Activated CD8-positive, alpha-beta memory T cell treated with anti-CD3 and anti-CD28 coated beads, Interleukin-2, amount 10 ng/mL, durations not matched to agents 7 days and 5 days (primary cell): ENCODE measurements at places on chromosomes 13 and 19.

DNA sequence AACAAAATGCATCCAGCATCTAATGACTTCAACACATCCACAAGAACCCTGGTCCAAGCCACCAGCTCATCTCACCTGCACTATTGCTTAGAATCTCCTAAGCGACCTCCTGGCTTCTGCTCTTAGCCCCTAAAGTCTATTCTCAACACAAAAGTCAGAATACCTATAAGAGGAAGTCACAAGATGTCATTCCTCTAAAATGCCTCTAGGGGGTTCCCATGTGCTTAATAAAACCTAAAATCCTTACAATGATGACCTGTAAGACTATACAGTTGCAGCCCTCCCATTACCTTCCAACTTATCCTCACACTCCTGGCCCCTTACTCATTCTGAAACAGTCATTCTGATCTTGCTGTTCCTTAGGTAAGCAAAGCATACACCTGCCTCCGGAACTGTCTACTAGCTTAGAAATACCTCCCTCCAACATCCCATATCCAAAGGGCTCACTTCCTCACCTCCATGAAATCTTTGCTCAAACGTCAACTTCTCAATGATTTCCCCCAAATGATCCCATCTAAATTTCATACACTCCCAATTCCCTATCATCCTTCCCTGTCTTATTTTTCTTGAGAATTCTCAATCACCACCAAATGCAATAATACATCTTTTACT, 10.0 kb downstream of the ATP7B start:
- no peak for DNase-seq

DNA sequence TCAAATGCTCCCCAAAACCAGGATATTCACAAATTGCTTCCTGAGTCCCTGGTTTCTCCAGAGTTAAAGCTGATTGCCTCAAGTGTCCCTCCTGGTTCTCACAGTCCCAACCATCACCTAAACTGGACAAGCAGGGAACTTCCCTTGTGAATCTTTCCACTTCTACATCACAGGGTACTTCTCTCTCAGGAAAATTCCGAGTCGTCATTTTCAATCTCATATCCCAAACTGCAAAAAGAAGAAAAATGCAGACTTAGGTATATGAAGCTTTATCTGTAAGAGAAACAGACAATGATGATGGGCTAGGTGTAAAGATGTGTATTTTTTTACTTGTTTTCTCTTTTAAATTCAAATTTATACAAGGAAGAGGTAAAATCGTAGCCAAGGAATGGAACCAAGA, 21.3 kb downstream of the ZNF329 start:
- DNase-seq, result no peak

DNA sequence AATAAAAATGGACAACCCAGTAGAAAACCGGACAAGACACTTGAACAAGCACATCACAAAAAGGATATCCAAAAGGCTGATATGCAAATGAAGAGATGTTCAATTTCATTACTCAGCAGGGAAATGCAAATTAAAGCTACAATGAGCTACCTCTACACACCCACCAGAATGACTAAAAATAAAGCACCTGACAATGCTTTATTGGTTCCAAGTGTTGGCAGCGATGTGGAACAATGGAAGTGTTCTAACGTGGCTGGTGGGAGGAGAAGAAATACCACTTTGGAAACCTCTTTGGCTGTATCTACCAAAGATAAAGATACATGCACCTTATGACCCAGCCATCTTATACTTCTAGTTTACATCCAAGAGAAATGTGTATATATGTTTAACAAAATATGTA, 3.7 kb upstream of the ACP7 start:
- no peak for DNase-seq

GRCh38 chr13:52450793-52451116, 321 bp upstream of the VPS36 start:
- no peak for DNase-seq

- DNase-seq, result no peak
Observed at GRCh38 chr13:41938918-41939317, 22.0 kb downstream of the VWA8 start.

DNA sequence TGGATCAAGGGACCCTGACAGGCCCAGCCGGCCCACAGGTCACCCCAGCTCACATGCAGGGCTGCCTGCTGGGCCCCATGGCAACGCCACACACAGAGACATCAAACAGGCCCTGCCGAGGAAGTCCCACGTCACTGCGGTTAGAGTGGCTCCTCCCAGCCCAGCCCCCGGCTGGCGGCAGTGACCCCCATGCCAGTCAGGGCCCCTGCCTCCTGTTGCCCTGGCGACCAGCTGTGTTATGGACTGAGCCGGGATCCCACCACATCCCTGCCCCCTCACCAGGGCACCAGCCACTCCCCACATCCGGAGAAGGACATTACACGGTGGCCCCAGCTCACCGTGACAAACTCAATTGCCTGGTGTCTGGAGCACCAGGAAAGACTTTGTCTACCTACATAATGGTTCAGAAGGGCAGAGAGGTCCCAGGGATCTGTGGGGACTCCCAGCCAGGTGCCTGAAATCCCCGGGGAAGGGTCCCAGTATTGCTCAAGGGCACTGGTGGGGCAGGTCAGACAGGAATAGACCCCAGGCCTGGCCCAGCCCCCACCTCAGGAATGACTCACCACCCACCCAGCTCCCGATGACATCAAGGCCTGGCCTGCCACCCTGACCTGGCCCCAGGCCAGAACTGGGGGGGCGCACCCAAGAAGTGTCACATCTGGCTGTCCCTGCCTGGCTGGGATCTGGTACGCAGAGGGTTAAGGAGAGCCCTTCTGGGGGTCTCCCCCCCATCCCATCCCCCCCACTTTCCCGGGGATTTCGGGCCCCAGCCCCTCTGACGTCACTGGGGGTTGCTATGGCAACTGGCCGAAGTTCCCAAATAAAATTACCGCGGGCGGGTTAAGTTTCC, 30.2 kb upstream of the NANOS3 start:
- peak; percentile 98 for DNase-seq

GRCh38 chr19:55766466-55766865, 2.5 kb upstream of the RFPL4AL1 start:
- DNase-seq, result no peak

- no peak for DNase-seq
Observed at GRCh38 chr19:16361254-16361653, 36.6 kb downstream of the KLF2 start.

GRCh38 chr13:46492946-46493345, 60.0 kb upstream of the LRCH1 start:
- DNase-seq, result no peak

GRCh38 chr19:52270266-52270885, 989 bp downstream of the ZNF766 start:
- peak; percentile 41 for DNase-seq

GRCh38 chr13:85709072-85709471, 90.1 kb downstream of the SLITRK6 start:
- DNase-seq, result no peak

- no peak for DNase-seq
Observed at GRCh38 chr13:37621811-37622361, 23.3 kb upstream of the POSTN start.

GRCh38 chr13:50339271-50339670, 324.0 kb downstream of the KCNRG start:
- no peak for DNase-seq

DNA sequence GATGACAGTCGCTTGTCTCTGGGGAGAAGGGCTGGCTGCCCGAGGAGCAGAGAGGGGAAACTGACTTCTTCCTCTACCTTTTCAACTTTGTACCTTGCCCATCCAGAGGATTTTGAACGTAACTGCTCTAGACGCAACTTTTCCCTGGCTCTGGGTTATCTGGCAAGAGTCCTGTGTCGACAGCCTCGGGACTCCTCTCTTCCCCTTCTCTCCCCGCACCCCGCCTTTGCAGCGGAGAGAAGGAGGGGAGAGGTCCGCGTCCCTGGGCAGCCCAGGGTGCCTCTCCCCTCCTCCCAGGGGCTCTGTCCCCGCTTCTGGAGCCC, 574 bp downstream of the SH3GL1 start:
- no peak for DNase-seq

DNA sequence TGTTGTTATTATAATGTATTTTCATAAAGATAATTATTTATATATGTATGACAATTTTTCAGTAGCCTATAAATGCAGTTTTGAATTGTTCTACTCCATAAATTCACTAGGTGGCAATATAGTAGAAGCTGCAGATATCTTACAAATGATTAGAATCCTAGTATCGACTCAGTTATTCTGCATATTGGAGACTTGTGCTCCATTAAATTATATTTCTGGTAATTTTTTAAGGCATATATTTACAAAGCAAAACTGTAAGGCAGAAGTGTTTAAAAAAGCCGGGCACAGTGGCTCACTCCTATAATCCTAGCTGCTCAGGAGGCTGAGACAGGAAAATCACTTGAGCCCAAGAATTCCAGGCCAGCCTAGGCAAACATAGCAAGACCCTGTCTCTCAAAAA, 58.7 kb downstream of the DPY19L3 start:
- DNase-seq, result no peak

GRCh38 chr19:55087542-55087901, 11.9 kb downstream of the EPS8L1 start:
- no peak for DNase-seq

GRCh38 chr19:9967326-9967725, 31.0 kb upstream of the OLFM2 start:
- no peak for DNase-seq

DNA sequence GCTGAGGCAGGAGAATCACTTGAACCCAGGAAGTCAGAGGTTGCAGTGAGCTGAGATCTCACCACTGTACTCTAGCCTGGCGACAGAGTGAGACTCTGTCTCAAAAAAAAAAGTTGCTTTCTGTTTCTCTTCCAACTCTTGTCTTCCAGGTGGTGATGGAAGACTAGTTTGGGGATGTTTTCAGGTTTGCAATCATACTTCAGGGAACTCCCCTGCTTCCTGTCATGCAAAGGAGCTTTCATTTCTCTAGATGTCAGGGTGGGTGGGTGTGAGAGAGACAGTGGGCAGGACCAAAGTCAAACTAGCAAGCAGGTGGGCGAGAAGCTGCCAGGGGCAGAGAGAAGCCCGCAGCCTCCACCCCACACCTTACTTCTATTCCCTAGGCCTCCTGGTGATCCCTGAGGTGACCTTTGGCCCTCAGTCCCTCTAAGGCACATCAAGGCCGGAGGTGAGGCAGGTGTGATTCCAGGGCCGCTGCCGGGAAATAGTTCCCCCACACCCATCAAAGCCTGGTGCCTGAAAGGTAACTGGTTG, 25.7 kb downstream of the CCNE1 start:
- DNase-seq, result peak; percentile 59
